ENCODE measurements at places on chromosomes 16 and 17.

DNA sequence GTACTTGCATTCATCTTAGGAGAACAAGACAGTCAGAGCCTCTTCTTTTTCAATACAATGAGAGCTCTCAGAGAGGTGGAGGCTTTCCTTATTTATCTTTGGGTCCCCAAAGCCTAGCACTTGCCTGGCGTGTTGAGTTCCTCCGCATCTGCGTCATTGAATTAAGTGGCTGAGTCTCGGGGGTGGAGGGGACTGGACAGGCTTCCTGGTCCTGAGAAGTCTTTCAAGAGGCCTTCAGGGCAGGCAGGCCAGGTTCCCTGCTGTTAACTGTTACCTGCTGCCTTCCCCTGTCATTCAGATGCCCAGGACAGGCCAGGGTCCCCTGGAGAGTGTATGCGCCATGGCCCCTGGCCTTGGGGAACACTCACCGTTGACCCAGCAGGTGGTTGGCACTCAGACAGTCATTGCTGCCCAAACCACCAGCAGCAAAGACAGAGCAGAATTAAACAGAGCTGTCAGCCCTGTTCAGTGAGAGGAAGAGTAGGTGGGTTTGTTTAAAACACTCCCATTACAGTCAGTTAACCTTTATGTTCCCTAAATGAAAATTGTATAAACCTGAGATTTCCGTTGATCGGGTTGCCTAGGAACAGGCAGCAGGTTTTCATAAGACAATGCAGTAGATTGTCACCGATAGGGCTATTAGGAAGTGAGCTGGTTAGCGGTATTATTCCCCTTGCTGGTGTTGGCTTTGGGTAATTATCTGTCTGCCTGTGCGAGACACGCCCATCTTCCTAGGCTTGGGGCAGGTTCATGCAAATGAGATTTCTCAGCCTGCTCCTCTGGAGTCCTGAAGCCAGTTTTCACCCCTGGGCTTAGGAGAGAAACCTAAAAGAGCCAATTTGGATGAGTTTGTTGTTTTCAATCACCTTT, 132.7 kb downstream of the CCDC182 start:
- no peak for DNase-seq

- DNase-seq: no peak
Observed at GRCh38 chr16:13856398-13856797, 63.6 kb upstream of the ERCC4 start.

- no peak for DNase-seq
Observed at GRCh38 chr17:5509482-5509881, 23.1 kb downstream of the MIS12 start.

DNA sequence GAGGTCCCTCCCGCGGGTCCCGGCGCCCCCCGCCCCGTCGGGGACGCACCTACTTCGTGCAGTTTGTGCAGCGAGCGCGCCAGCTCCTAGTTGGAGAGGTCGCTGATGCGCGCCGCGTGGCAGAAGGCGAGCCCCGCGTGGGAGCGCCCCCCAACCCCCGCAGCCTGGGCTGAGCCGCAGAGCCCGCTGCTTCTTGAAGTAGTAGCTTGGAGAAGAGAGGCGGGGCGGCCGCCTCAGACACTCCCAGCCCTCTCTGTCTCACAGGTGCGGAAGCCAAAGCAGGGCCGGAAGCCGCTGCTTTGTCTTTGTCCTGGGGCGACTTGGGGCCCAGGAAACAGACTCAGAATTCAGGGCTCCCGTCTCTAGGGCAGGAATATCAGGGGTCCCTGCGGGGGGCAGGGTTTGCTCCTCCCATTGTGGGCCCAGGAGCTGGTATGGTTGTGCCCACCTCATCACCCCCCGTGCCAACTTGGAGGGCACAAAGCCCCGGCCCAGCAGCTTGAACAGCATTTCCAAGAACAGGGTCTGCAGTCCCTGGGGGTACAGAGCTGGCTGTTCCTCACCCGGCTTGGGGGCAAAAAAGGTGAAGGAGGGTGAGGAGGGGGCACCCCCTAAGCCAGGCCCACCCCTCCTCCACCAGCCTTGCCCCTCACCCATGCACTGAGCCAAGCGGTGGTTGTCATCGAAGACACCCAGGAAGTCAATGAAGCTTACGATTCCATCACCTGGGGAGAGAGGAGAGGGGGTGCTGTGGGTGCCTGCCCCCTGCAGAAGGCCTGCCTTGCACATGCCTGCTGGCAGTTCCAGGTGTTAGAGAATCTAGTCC, 13.5 kb downstream of the SPATA32 start:
- DNase-seq: peak; percentile 73

- peak; percentile 48 for DNase-seq
Observed at GRCh38 chr17:7014995-7015958, 2.9 kb downstream of the RNASEK start.

- DNase-seq: no peak
Observed at GRCh38 chr17:77322514-77323412, 182.0 kb downstream of the SEC14L1 start.

- DNase-seq: no peak
Observed at GRCh38 chr17:67637901-67638641, 79.7 kb upstream of the NOL11 start.

GRCh38 chr17:74812109-74813009, 36.2 kb upstream of the NAT9 start:
- no peak for DNase-seq

DNA sequence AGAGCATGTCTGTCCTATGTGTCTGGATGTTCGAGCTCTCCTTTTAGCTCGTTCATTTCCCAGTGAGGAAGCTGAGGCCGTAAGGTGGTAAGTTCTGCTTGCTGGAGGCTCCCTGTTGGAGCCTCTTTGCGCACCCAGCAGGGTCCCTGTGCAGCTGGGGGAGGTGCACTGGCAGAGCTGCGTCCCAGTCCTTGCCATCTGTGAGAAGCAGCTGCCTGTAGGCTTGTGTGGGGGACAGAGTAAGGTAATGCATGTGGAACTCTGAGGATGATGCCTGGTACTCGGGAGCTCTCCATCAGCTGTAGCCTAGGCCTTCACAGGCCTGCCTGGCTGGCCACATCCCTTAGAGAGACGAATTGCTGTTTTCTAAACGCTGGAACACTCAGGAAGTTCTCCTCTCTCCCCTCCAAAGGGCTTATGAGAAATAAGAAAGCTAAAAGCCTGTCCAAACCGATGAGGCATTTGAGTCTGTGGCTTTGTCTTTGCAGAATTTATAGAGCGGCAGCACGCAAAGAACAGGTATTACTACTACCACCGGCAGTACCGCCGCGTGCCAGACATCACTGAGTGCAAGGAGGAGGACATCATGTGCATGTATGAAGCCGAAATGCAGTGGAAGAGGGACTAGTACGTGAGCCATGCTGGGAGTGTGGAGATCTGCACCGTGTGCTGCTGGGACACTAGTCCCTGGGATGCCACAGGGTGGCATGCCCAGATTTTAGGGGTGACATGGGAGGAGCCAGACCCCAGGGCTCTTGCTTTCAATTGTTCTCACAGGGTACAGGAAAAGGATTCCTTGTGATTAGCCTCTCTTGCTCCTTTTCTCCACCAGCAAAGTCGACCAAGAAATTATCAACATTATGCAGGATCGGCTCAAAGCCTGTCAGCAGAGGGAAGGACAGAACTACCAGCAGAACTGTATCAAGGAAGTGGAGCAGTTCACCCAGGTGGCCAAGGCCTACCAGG, 1.6 kb downstream of the NDUFB10 start:
- DNase-seq: no peak

DNA sequence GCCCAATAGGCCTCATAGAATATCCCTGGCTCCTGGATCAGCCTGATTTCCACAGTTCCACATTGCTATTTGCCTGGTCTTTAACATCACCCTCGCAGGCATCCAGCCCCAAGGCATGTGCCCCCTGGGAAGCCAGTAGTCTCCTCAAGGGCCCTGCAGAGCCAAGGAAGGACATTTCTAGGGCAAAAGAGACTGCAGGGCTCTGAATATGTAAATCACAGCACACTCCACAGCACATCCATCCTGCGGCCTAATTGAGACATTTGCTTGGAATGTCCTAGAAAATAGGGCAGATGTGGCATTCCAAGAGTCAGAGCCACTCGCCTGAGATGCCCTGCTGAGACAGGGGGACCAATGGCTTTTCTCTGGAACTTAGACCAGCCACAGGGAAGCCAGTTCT, 11.4 kb upstream of the C16orf78 start:
- DNase-seq: no peak

- no peak for DNase-seq
Observed at GRCh38 chr16:15961060-15961511, 11.7 kb downstream of the ABCC1 start.

DNA sequence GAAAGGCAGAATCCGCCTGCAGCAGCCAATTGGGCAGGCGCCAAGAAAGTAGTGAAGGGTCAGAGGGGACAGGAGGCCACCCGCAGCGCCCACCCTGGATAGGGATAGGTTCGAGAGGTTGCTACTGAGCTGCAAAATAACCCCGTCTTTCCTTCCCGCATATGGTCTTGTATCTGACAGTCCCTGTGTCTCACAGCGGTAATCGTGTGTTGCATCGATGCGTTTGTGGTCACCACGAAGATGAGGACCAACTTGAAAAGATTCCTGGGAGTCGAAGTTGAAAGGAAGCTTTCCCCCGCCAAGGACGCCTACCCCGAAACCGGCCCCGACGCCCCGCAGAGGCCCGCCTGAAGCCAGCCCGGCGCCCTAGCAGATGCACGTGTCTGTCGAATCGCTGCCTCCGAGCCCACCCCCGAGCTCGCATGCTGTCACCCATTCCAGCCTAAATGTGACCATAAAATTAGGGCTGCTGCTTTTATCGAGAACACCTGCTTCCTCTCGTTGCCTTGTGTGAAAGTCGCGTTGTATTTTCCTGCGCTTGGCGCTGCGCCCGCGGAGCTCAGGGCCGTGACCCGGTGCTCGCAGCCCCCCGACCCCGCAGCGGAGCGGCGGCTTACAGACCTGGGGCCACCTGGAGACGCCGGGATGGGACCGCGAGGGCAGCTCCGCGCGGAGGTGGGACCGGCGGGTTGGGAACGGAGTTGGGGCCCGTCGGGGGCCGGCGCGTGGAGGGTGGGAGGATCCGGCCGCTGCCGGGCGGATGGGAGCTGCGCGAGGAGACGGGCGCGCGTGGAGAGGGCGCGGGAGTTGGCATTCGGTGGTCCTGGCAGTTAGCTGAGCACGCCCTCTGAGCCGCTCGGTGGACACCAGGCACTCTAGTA, at the start of gene CMTM2:
Gene CMTM2 (plus strand): TSS at position 813 of the 881 bp plus-strand sequence. CDS start 145 bp downstream, outside the sequence.
- no peak for DNase-seq

DNA sequence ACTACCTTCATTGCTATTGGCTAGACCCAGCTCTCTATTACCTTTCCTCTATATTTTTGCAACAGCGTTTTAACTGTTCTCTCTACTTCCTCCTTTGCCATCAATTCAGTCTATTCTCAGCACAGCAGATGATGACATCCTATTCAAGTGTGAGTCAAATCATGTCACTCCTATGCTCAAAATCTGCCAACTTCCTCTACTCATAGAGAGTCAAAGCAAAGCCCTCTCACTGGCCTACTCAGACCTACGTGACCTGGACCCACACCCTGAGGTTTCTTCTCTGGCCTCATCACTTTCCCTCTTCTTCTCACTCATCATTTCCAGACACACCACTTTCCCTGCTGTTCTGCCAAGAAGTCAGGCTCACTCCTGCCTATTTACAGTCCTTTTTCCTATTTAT, 289.0 kb upstream of the AXIN2 start:
- no peak for DNase-seq

DNA sequence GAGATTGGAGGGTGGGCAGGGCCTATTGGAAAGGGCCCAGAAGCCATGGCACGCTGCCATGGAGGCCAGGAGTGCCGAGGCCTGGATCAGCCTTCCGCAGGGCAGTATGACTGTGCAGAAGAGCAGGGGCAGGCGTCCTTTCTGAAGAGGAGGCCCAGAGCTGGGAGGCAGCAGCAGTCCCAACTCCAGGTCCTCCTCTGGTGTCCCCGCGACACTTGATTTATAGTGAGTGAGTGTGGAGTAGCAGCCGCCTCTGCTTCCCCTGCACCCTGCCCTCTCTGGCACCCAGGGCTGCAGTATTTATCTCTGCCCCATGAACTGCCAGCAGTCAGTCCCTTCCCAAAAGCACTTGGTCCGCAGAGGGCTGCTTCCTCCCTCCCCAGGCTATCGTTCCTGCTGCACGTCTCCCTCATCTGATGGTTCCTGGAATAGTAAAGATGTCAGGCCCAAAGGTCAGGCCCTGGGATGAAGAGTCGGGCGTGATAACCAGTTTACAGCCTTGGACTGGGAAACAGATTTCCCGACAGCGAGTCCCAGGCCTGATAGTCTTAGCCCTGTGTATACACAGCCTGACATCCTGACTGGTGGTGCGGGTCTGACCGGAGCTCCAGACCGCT, 32.9 kb downstream of the PGS1 start:
- DNase-seq: no peak

GRCh38 chr16:4792951-4793513, 2.1 kb upstream of the SMIM22 start:
- no peak for DNase-seq

GRCh38 chr17:79657861-79658810, 47.3 kb upstream of the RBFOX3 start:
- DNase-seq: no peak

GRCh38 chr17:46862949-46863348, 11.6 kb downstream of the WNT9B start:
- no peak for DNase-seq

GRCh38 chr17:42819939-42820535, 4.0 kb downstream of the BECN1 start:
- peak; percentile 42 for DNase-seq

DNA sequence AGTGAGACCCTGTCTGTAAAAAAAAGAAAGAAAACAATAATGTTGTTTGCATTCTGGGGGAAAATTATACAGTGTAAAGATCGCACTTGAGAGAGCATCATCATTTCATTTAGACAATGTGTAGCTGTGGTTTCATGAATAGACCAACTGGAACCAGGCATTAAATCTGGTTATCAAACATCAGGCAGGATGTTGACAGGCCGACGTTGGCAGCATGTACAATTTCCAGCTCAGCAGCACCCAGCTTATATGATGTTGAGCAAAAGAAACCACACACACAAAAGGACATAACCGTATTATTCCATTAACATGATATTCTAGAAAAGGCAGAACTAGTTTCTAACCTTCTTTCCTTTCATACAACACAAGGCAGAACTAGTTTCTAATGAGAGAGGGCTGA, 5.8 kb downstream of the MARVELD3 start:
- DNase-seq: no peak

DNA sequence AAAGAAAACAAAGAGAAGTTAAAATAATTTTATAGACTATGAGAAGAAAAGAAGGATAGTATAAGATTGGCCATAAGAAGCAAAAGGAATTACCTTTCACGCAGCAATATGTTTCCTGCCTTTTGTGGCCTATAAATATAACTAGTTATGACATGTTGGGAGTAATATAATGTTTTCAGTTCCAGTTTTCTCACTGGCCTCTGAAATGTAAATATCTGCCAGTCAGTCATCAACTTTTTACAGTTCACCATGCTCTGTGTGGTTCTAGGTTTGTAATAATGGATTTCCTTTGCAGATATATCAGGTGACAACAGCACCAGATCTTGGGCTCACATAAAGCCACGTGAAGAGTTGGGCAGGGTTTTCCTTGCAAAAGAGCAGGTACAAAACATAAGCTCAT, 94.3 kb downstream of the ABCA8 start:
- DNase-seq: no peak

DNA sequence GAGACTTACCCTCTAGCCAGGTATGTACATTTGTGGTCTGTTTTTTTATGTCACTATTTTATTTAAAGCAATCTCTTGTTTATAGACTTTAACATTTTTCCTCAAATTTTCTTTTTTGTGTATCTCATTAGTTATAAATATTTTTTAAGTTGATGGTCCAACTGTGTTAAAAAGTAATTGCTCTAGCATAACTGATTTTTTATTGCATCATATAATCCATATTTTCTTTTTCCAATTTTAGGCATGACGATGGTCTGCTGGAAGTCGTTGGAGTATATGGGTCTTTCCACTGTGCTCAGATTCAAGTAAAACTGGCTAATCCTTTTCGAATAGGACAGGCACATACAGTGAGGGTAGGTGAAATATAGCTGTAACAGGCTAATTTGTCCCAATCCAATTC, 27.9 kb downstream of the DGKE start:
- DNase-seq: no peak
